NCI-H460 (cell line): ENCODE measurements at places on chromosomes 5 and 9. TPM values are rescaled to one million over a fixed set of nuclear protein-coding genes. Genes with fewer than 3 reads are reported as not detected.

The CD72 gene
- total RNA-seq = not detected in 2 replicates

The AGXT2 gene
- not detected in 2 replicates for total RNA-seq

The FBP2 gene
- not detected in 2 replicates for total RNA-seq

The SYK gene
- 0.02 TPM in 1 of 2 replicates, not detected in the other for total RNA-seq

The CARD9 gene
- total RNA-seq = 0.22 and 0.32 TPM in 2 replicates

The IER5L gene
- total RNA-seq = 31.1 and 40.5 TPM in 2 replicates

The SPATA31A3 gene
- total RNA-seq = not detected in 2 replicates

The PLPP7 gene
- total RNA-seq = 0.10 and 0.14 TPM in 2 replicates

The CXCL14 gene
- 0.12 and 0.26 TPM in 2 replicates for total RNA-seq

The AJM1 gene
- total RNA-seq = 2.6 and 2.7 TPM in 2 replicates

The LECT2 gene
- total RNA-seq = not detected in 2 replicates

The HSD17B3 gene
- 0.84 TPM in 1 of 2 replicates, not detected in the other for total RNA-seq

The SLC4A9 gene
- not detected in 2 replicates for total RNA-seq

The SLIT3 gene
- not detected in 2 replicates for total RNA-seq

The TAF11L5 gene
- not detected in 2 replicates for total RNA-seq

The CLK4 gene
- total RNA-seq = 15.3 and 18.7 TPM in 2 replicates

The ZDHHC11 gene
- 6.9 and 8.9 TPM in 2 replicates for total RNA-seq

The KIAA0825 gene
- total RNA-seq = 13.0 and 13.2 TPM in 2 replicates
